Esophagus muscularis mucosa (tissue), 4 donors: ENCODE measurements at places on chromosomes 4 and X.

GRCh38 chr4:165440415-165441158, 61.8 kb downstream of the CPE start:
- DNase-seq = no peak

DNA sequence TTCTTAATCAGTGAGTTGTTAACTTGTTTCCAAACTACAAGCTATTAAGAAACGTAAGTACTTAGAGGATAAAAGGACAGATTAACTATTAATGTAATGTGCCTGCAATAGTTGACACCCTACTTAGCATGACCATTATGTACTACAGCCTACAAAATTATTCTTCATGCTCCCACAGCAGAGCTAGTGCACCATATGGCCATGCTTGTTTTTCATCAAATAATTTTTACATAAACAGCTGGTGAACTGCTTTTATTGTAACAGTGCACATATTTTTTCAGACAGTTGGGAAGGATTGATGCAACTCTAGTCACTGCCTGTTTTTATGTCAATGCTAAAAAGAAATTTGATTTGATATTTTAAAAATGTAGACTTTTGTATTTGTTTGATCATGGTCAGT, 10.2 kb upstream of the MAGEB10 start:
- no peak for DNase-seq

GRCh38 chr4:186840222-186840701, 116.6 kb upstream of the FAT1 start:
- DNase-seq = no peak

DNA sequence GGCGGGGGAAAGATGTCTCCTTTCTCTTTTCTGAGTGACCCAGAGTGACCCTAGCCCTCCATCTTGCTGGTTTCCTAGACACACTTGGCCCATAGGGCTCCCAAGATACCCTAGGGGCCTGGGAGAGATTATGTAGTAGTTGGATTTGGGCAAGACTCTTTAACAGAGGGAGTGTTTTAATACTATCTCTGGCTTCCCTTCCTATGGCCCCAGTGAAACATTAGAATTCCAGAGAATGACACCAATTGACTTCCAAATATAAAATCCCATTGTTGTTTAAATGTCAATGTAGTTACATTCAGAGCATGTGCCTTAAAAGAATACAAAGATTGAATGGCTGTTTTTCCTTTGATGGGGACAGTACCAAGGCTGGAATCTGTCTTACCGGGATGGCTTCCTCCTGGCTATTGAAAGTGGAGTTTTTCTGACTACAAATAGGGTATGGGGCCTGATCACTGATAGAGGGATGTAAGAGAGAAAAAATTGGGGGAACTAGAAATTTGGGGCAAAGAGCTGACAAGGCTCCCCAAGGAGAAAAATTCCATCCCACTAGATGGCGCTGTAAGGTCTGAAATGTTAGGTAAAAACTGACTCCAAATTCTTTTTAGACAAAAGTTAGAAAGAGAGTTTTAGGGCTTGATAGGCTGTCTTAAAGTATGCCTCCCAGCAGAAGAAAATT, 10.7 kb downstream of the TENT5D start:
- no peak for DNase-seq

DNA sequence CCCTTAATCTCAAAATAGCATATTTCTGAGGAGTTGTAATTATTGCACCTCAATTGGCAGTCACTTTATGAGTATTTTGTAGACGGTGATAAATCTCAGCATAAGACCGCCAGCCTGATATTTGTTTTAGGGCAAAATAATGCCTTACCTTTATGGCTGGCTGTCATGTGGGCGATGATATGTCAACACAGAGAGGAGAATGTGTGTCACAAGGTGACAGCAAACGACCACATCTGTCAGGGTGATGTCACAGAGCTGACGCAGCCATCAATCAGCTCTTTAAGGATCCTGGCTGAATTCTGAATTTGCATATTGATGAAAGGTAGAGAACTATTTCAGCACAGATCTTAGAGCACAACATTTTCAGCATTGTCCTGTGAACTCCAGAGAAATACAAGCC, 209.7 kb downstream of the CEP135 start:
- no peak for DNase-seq

GRCh38 chr4:150546286-150546685, 35.7 kb upstream of the MAB21L2 start:
- DNase-seq = no peak

GRCh38 chrX:71992711-71993110, 82.1 kb downstream of the NHSL2 start:
- DNase-seq = peak; percentile 45

DNA sequence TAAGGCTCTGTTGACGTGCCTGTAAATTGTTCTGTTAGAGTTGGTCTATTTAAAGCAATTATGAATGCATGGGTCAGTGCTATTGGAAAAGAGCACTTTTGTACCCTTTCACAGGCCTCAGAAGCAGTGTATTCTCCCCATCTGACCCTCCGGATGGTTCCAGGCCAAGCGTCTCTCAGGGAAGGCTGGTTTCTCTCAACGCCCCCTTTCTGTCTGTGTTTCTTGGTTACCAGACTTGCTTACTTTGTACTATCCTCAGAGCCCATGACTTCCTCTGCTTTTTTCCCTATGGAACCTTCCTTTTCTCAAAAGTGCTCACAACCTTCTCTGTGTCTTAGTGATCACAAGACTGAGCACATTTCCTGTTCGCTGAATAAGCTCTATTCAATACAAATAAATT, 559.3 kb upstream of the ZFP42 start:
- no peak for DNase-seq
